Prostate gland (tissue), 2 donors: ENCODE measurements at places on chromosomes 1 and 21. TPM values are rescaled to one million over a fixed set of nuclear protein-coding genes. Genes with fewer than 3 reads are reported as not detected.

DNA sequence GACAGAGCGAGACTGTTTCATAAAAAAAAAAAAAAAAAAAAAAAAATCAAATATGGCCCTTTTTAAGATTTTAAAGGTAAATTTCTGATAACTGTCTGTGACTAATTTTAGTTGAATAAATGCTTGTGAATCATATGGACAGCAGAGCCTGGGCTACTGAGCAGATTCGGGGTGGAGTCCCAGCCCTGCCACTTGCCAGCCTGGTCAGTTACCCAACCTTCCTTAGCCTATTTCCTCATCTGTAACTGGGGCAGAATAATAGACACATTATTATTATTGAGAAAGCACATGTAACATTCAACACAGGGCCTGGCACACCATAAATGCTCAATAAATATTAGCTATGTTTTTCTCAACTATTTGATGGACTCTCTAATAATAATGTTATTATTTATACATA lies 11.2 kb upstream of the H3-3A start:
- DNase-seq: no peak
- no peaks in the 10 kb centered on the region for H3K4me1 ChIP-seq
- no peaks in the 10 kb centered on the region for H3K27me3 ChIP-seq
- H3K4me3 ChIP-seq: no peak overlapping the region
- H3K27ac ChIP-seq: no peak overlapping the region

- H3K36me3 ChIP-seq: no peaks in the 10 kb centered on the region
- no peak overlapping the region for H3K4me3 ChIP-seq
- no peak overlapping the region for H3K27ac ChIP-seq
- H3K4me1 ChIP-seq: peaks cover 7% of the 10 kb centered on the region
- no peaks in the 10 kb centered on the region for H3K27me3 ChIP-seq
Observed at GRCh38 chr1:26791626-26792025, 3.9 kb downstream of the PIGV start.

GRCh38 chr1:198399452-198399851 lies 141.0 kb downstream of the ATP6V1G3 start:
- no peaks in the 10 kb centered on the region for H3K4me1 ChIP-seq
- H3K36me3 ChIP-seq: no peaks in the 10 kb centered on the region
- H3K27ac ChIP-seq: no peak overlapping the region
- no peaks in the 10 kb centered on the region for H3K27me3 ChIP-seq
- no peak for DNase-seq
- H3K4me3 ChIP-seq: no peak overlapping the region

DNA sequence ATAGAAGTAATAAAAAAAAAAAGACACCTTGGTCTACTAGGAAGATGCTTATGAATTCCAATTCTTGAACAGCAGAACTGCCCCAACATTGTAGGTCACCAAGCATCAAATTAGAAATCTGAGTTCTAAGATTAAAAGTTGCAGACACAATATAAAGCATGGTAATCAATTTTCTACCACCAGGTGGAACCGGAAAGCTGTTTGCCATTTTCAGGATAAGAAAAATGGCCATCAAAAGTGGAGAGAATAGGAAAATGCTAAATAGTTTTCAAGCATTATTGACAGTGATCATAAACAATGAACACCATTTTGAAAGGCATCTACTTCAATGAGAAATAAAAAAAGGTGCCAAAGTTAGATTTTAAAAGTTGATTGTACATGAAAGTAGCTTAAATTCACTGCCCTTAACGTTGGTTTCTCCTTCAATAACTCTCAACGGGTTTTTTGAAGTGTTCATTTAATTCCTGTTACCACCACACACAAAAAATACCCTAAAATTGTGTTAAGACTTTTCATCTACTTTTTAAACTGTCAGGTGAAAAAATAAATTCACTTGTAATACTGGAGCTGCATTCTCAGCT lies 252.9 kb downstream of the KCNT2 start:
- H3K27ac ChIP-seq: no peak overlapping the region
- H3K36me3 ChIP-seq: no peaks in the 10 kb centered on the region
- no peak overlapping the region for H3K4me3 ChIP-seq
- no peaks in the 10 kb centered on the region for H3K27me3 ChIP-seq
- no peak for DNase-seq
- no peaks in the 10 kb centered on the region for H3K4me1 ChIP-seq

DNA sequence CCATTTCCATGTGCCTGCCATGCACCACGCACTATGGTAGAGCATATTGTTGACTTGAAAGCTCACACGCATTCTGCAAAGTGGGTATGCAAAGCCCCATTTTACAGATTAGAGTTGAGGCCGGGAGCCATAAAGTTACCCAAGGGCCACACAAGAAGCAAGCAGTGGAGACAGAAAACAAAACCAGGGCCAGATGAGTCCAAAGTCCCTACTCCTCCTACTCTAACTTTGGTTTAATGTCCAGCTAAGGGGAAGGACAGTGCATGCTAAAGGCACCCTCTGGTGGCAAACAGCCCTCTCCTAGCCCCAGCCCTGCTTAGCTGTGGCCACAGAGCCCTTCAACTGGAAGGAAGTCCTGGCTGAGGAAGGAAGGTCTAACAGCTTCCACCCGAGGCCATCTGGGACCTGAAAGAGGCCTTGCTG lies 74.9 kb downstream of the SLC66A1 start:
- H3K4me3 ChIP-seq: no peak overlapping the region
- no peaks in the 10 kb centered on the region for H3K27me3 ChIP-seq
- peak overlapping the region; percentile 80 for H3K27ac ChIP-seq
- peaks cover 33% of the 10 kb centered on the region for H3K4me1 ChIP-seq

GRCh38 chr21:46308431-46308830 lies 15.2 kb downstream of the C21orf58 start:
- no peak overlapping the region for H3K27ac ChIP-seq
- H3K27me3 ChIP-seq: no peaks in the 10 kb centered on the region
- H3K4me1 ChIP-seq: no peaks in the 10 kb centered on the region
- no peak for DNase-seq
- no peaks in the 10 kb centered on the region for H3K36me3 ChIP-seq

DNA sequence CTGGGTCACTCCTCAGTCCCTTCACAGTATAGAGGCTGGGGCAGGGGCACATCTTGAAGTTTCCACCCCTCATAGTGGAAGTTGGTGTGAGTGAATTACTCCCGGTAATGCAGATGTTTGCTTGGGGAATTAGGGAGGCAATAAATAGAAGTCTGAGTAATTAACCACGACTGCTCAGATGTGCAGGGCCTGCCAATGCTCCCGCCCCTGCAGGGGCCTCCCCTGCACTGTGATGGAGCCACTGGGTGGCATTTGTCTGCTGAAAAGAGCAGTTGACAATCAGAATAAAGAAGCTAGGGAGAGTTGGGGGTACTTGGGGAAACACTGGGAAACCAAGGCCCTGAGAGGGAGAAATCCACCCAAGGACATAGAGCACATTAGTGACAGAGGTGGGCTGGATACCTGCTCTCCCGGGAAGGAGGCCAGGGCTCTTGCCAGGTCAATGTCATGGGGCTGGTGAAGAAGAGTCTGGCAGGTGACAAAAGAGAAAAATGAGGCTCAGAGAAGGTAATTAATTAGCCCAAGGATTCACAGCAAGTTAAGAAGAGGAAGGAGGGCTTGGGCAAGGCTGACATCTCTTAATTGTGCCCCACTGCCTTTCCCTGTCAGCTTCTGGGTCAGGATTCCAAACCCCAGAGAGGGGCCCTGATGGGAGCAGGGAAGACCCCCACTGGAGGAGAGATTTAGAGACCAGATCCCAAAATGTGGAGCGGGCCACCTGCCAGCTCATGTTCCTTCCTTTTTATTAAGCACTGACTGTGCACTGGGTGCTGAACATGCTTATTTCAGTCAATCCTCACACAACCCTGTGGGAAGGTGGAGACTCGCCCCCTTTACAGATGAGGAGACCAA lies 436.2 kb downstream of the MATN1 start:
- no peak for DNase-seq
- no peaks in the 10 kb centered on the region for H3K36me3 ChIP-seq
- H3K27ac ChIP-seq: no peak overlapping the region
- H3K27me3 ChIP-seq: no peaks in the 10 kb centered on the region
- no peaks in the 10 kb centered on the region for H3K4me1 ChIP-seq
- H3K4me3 ChIP-seq: no peak overlapping the region

GRCh38 chr1:34129630-34130029 lies 35.4 kb downstream of the CSMD2 start:
- no peaks in the 10 kb centered on the region for H3K36me3 ChIP-seq
- H3K27me3 ChIP-seq: no peaks in the 10 kb centered on the region
- no peaks in the 10 kb centered on the region for H3K4me1 ChIP-seq
- DNase-seq: no peak
- H3K4me3 ChIP-seq: no peak overlapping the region

DNA sequence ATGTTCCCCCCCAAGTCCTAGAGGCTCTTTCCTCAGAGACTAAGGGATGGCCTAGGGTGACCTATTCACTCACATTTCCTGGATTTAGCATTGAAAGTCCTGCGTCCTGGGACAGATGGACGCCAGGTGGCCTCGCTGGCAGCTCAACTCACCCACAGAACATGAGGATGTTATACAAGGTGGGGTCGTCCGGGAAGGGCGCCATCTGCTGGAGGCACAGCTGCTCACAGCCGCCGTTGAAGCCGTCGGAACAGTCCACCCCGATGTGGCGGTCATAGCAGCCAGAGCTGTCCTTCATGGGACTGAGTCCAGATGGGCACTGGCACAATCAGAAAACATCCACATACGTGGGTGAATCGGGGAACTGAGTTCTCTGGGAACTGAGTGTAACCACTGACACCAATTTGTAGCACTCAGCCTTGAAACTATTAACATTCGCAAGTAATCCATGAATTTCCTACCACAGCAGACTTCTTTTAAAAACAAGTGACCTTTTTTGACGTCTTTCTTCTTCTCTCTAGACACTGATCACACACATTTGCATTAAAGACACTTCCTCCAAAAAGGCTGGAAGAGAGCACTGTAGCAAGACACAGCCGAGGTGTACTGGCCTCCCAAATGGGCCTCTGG lies 215.4 kb downstream of the ASTN1 start:
- no peak overlapping the region for H3K27ac ChIP-seq
- peak; percentile 17 for DNase-seq
- no peaks in the 10 kb centered on the region for H3K36me3 ChIP-seq
- no peaks in the 10 kb centered on the region for H3K27me3 ChIP-seq

- DNase-seq: peak; percentile 40
- no peaks in the 10 kb centered on the region for H3K4me1 ChIP-seq
- H3K36me3 ChIP-seq: no peaks in the 10 kb centered on the region
- no peak overlapping the region for H3K4me3 ChIP-seq
- H3K27ac ChIP-seq: peak overlapping the region; percentile 35
Observed at GRCh38 chr1:116556289-116557006, 14.4 kb downstream of the CD58 start.

- no peak overlapping the region for H3K27ac ChIP-seq
- no peaks in the 10 kb centered on the region for H3K36me3 ChIP-seq
- H3K4me3 ChIP-seq: no peak overlapping the region
- H3K4me1 ChIP-seq: no peaks in the 10 kb centered on the region
Observed at GRCh38 chr1:186535388-186536133, 74.6 kb upstream of the PDC start.

- H3K4me3 ChIP-seq: no peak overlapping the region
- H3K36me3 ChIP-seq: no peaks in the 10 kb centered on the region
- no peak for DNase-seq
- no peaks in the 10 kb centered on the region for H3K4me1 ChIP-seq
Observed at GRCh38 chr1:170931650-170932049, 3.7 kb upstream of the MROH9 start.

DNA sequence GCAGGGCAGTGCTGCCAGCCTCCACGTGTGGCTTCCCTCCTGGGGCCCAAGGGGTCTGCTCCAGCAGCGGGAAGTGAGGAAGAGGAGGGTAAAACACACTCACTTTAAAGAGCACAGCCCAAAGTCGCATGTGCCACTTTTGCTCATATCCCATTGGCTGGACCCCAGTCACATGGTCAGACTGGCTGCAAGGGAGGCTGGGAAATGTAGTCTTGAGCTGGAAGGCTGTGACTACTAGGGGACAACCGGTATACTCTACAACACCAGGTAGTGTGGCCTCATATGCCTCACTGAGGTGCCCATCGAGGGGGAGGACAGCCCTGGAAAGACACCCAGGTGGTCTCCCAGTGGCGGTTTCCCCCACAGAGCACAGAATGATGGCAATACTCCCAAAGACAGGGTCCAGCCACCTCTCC lies 45.2 kb downstream of the CAMK2N1 start:
- H3K27ac ChIP-seq: no peak overlapping the region
- DNase-seq: no peak
- no peaks in the 10 kb centered on the region for H3K4me1 ChIP-seq
- H3K36me3 ChIP-seq: no peaks in the 10 kb centered on the region

GRCh38 chr1:43235451-43236121 lies 34.2 kb upstream of the TMEM125 start:
- DNase-seq: peak; percentile 86
- peaks cover 9% of the 10 kb centered on the region for H3K4me1 ChIP-seq
- H3K4me3 ChIP-seq: no peak overlapping the region
- no peaks in the 10 kb centered on the region for H3K36me3 ChIP-seq

- no peak for DNase-seq
- H3K27me3 ChIP-seq: no peaks in the 10 kb centered on the region
- H3K4me1 ChIP-seq: no peaks in the 10 kb centered on the region
- H3K27ac ChIP-seq: no peak overlapping the region
- H3K36me3 ChIP-seq: no peaks in the 10 kb centered on the region
Observed at GRCh38 chr1:32405672-32406467, 11.6 kb upstream of the BSDC1 start.

- no peak overlapping the region for H3K4me3 ChIP-seq
- H3K36me3 ChIP-seq: no peaks in the 10 kb centered on the region
- no peak for DNase-seq
- H3K27me3 ChIP-seq: no peaks in the 10 kb centered on the region
- no peaks in the 10 kb centered on the region for H3K4me1 ChIP-seq
- no peak overlapping the region for H3K27ac ChIP-seq
Observed at GRCh38 chr1:31730336-31731048, 26.7 kb upstream of the COL16A1 start.

DNA sequence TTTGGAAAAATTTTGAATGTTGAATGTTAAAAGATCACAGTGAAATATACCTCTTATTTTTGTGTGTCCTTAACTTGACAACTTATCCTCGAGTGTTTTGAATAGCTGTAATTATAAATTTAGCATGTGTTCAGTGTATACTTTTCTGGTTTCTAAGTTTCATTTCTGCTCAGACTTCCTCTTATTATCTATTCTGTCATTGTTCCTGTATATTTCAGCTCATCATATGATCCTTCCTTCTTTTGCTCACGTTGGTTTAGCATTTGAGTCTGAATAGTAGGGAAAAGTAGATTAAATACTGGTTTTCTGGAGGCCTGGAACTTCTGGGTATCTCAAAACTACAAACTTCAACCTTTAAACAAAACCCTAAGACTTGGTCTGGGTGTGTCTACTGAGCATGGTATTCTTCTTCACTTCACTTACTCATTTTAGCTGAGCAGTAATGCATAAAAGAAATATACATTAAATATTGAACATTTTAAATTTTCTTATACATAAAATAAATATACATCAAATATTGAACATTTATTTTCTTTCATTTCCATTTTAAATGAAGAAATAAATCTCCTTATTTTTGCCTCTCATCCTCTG lies 3.3 kb upstream of the ATP6V1G3 start:
- H3K4me3 ChIP-seq: no peak overlapping the region
- no peaks in the 10 kb centered on the region for H3K36me3 ChIP-seq
- H3K27ac ChIP-seq: no peak overlapping the region
- no peaks in the 10 kb centered on the region for H3K27me3 ChIP-seq

SHE gene
- 29.9 TPM for total RNA-seq

MYOG gene
- total RNA-seq: not detected

ILDR2 gene
- total RNA-seq: 3.2 TPM

TIE1 gene
- 21.7 TPM for total RNA-seq

FBXO2 gene
- 14.1 TPM for total RNA-seq

PRELP gene
- total RNA-seq: 43.2 TPM

CYP4A22 gene
- total RNA-seq: not detected

PCAT6 gene
- 9.0 TPM for total RNA-seq

OLFML3 gene
- total RNA-seq: 25.1 TPM
